ENCODE measurements at places on chromosomes 4 and X.
A peak's percentile ranks its signal among the peaks of the same experiment; 100 is the strongest.

DNA sequence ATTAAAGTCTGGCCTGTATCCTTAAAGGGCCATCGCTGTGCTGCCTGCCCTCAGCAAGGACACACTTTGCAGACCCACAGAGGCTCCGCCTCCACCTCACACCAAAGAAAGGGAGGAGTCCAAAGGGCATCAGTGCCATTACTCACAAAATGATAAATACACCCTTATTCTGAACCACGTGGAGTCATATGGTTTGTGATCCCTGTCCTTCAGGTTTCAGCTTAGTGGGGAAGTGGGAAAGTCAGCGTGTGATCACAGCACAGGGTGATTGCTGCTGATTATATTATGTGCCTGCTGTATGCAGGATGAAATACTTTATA lies 35.9 kb upstream of the MSANTD1 start:
- DNase-seq: no peak

DNA sequence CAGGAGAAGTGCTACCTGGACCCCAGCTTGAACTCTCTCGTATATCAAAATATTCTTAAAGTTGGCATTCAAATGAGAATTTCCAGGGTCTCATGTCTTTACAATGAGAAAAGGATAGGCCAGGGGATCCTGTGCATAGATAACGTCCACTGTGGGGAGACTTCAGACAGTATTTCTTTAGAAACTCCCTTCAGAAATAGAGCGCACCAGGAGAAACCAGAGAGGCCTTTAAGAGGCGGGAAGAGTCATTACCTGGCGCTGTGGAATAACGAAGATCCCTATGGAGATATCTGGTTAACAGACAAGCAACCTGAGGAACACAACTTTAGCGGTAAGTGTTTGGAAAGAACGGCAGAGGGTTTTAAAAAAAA lies 600 bp downstream of the RADX start:
- DNase-seq: no peak

DNA sequence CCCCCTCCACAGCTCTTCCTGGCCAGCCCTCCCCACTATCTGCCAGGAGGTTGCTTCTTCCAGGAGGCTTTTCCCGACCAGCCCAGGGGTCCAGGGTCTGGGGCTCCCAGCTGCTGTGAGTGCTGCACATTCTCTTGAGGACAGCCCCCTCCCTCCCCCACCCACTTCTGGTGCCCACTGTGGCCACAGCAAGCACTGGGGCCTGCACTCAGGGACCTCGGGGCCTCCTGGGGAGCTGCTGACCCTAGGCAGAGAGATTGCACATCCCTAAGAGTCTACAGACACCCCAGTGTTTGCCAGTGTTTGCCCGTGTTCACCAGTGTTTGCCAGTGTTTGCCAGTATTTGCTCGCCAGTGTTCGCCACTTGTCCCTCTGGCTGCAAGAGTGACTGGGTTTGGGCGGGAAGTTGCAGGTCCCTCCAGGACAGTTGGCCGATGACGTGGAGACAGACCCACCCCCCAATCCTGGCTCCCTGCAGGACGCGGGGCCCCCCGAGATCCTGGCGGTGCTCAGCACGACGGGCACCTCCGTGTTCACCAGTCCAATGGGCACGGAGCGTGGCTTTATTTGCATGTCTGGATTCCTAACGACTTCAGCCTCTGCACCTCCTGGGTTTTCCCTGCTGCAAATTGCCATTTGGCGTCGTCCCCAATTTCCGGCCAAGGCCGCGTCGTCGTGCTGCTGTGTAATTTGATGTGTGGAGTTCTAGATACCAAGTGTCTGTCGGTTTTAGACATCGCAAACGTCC lies 87.5 kb upstream of the NKX1-1 start:
- DNase-seq: no peak

DNA sequence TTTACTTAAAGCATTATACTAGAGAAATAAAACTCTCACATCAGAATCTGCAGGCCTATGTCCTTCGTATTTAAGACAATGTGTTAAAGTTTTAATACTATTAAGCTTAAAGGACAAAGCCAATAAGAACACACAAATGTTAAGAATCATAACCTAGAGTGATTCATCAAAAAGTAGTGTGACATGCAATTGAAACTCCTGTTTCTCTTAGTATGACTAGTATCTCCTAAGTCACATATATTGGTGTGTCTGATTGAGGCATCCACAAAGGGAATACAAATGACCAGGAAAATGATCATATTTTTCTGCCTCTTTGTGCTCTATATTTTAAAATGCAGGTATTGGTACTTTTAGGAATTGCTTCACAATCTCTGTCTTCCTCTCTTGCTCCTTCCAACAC lies 23.8 kb downstream of the GPRASP3 start:
- no peak for DNase-seq

DNA sequence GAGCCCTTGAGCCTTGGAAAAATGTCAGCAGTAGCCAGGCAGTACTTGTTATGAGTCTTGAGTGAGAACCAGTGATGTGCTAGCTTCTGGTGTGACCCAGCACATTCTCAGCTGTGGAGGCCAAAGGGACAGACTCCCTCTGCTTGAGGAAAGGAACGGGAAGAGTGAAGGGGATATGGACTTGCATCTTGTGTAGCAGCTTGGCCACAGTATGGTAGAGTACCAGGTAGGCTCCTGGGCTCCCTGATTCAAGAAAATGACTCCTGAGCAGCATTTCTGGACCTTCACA lies 1601.9 kb upstream of the ADGRL3 start:
- DNase-seq: no peak

DNA sequence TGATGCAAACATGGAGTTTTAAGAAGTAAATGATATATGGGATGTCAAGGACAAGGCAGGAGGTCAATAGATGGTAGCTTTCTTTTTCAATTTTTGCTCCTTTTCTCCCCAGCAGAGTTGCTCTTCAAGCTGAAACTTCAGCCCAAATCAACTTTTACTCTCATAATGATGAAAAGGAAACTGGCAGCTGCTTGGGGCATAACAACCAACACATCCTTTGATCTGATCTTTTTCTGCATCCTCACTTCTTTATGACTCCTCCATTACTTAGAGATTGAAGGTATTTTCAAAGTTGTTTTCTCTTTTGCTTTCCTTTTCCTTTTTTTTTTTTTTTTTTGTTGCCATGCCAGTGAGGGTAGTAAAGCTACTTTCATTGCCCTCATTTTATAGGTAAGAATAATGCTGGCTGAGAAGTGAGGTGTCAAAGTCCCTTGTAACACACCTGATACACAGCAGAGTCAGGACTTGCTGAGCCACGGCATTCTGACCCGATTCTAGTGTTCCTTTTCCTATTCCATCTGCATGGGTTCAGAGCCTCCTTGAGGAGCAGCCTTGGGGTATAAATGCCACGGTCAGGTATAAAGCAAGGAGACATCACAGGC lies 26.9 kb downstream of the SLC2A9 start:
- no peak for DNase-seq

- peak; percentile 25 for DNase-seq
Measured at GRCh38 chrX:86148024-86148511, at the start of gene DACH2. Gene DACH2, plus strand, starts transcription at chrX:86148451.

DNA sequence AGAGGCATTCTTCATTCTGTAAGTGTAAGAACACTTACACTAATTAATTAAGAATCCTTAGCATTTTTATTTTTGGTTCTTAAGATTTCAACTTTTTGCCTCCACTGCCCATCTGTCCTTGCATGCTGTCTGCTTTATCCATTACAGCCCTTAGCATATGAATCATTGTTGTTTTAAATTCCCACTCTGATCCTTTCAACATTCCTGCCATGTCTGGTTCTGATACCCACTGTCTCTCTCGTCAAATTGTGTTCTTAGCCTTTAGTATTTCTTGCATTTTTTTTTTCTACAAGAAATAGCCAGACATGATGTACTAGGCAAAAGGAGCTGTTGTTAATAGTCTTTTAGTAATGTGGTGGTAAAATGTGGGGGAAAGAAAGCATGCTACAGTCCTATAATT lies 1360.0 kb downstream of the TECRL start:
- no peak for DNase-seq

DNA sequence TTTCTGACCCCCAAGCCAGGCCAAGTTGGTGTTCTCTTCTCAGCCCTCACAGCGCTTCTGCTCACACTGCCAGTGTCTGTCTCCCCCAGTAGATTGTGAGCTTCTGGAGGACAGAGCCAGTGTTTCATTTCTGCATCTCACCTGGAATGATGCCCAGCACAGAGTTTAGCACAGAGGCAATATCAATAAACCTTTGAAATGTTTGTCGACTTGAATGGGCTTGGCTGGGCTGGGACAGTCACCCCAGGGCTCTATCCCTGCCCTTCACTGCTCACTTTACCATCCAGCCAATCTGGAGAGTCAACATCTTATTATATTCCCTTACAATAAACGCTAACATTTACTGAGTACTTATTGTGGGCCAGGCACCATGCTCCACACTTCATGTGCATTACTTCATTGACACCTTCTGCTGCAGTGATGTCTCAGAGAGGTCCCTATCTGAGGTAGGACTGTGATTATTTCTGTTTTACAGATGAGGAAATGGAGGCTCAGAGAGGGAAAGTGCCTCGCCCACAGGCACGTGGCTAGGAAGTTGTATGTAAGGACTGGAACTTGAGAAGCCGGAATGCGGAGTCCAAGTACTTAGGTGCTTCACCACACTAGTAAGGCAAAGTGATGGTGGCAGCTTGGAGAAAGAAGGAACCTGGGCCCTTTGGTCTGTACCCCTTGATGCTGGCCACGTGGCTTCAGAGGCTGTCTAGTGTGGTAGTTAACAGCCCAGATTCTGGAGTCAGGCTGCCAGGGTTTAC lies 19.5 kb downstream of the EFNB1 start:
- no peak for DNase-seq

- no peak for DNase-seq
Measured at GRCh38 chr4:152188801-152189200, 347.1 kb downstream of the FBXW7 start.

GRCh38 chr4:3640587-3640962 lies 108.4 kb upstream of the LRPAP1 start:
- peak; percentile 90 for DNase-seq

DNA sequence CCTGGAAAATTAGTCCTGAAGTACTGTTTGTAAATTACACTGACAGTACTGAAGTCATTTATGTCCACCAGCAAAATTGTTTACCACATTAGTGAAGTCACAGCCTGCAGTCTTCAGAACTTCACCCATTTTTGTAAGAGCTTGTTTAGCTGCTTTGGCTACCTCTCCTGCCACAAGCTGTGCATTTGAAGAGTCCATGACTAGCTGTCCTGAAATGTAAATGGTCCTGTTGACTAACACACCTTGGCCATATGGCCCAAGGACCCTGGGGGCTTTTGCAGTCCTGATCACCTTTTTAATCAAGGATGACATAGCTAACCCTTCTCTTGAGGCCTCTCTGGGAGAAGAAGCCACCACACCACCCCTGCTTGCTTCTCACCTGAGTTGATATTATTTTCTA lies 21.4 kb upstream of the ZNF518B start:
- DNase-seq: no peak

GRCh38 chr4:87985097-87985886 lies 9.8 kb downstream of the SPP1 start:
- peak; percentile 33 for DNase-seq

DNA sequence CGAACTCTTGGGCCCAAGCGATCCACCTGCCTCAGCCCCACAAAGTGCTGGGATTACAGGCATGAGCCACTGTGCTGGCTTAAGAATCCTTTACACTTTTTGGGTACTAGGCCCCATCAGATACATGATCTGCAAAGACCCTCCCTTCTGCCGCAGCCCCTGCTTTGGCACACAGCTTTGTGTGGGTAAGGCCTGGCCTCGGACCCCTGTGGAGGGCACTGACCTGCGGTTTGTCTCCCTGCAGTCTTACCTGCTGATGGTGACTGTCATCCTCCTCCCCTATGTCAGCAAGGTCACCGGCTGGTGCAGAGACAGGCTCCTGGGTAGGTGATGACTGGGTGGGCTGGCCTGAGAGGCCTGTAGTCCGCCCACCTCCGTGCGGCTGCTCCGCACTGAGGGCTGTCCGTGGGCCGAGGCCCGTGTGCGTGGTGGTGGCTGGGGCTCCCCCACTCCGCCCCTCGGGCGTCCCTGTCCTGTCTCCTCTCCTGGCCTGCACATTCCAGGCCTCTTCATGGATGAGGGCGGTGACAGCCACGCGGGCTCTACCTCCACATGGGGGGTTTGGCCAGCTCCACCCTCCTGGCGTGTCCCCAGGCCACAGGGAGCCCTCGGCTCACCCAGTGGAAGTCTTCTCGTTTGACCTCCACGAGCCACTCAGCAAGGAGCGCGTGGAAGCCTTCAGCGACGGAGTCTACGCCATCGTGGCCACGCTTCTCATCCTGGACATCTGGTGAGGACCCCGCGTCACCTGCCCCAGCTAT lies 18.0 kb downstream of the DGKQ start:
- DNase-seq: no peak

DNA sequence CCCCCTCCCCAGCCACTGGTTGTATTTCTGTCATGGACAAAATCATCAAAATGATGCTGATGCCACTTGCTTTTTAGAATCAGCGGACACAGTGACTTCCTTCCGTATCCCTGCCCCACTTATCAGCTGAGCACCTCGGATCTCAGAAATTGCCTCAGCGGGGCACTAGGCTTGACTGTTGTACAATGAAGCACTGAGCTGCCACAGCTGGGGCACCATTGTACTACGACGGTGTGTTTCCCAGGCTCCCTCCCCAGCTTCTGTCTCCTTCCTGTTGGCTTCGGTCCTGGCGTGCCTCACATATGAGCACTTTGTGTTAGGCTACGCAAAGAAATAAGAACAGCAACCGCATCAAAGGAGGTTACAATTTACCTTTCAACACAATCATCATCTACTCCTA lies 82.4 kb downstream of the F11 start:
- no peak for DNase-seq
